Stimulated activated CD4-positive, alpha-beta T cell treated with anti-CD3 and anti-CD28 coated beads, Interleukin-1b, Interleukin-23, amount 100 ng/mL, for 1 hour (primary cell): ENCODE measurements at places on chromosomes 2 and 18.

DNA sequence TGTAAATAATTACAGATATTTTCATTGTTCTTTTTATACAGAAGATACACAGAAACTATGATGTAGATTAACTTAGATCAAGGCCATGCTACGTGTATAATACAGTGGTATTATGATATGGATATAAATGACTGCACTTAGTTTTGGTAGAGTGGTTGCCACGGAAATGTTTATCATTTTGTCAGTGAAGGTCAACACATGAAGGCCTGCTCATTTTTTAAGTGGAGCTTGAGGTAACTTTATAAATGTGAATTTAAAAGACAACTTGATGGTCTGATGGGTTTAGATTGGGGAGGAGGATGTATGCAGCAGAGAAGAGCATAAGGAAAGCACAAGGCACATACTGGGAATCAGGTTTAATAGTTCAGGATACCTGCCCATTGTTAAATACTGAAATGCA lies 14.4 kb upstream of the BBS5 start:
- no peak for DNase-seq

DNA sequence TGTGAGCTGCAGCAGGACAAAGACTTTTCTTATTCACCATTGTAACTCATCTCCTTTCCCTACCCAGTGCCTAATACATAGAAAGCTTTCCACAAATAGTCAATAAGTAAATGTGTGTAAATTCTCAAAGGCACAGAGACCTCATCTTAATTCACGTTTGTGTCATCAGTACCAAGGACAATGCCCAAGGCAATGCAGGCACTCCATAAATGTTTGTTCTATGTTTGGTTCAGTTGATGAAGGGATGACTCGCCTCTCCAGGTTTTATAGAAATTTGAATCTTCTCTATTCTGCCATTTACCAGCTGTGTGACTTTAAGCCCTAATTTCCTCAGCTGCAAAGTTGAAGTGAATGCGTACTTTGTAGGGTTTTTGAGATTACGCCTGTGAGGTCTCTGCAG lies 2.1 kb upstream of the MOGAT1 start:
- DNase-seq = no peak

- DNase-seq = no peak
Measured at GRCh38 chr2:212908682-212909435, 242.6 kb downstream of the IKZF2 start.

DNA sequence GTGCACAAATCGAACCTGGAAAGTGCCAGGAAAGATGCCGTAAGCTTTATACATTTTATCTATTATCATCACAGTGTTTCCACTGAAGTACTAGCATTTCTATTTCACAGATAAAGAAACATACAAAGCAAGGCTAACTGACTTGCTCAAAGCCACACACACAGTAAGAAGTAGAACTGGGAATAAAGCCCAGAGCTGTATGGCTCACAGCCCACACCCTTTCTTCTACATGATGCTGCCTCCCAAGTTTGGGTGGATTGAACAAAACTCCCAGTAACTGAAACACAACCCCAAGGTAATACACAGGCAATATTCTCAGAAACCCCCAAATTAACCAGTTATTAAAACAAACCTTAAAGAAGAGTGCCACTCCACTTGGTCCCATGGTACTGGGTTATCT lies 11.2 kb downstream of the SAP130 start:
- DNase-seq = no peak

DNA sequence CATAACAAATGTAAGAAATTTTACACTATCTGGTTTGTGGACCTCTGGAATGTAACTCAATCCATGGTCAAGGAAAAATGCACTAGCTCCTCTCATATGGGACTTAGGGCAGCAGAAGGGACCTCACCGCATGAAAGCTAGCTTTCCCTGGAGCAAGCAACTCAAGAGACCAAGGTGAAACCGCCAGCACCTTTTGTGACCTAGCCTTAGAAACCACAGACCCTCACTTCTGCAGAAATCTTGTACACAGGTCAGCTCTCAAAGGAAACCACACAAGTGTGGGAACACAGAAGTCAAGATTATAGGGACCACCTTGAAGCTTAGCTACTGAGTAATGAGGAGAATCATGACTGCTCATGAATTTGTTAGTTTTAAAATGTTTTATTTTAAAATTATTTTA lies 222.5 kb downstream of the DLGAP1 start:
- no peak for DNase-seq

- no peak for DNase-seq
Measured at GRCh38 chr18:10403708-10404107, 50.7 kb upstream of the APCDD1 start.

- DNase-seq = no peak
Measured at GRCh38 chr2:21740484-21740883, 616.7 kb downstream of the TDRD15 start.
